ENCODE measurements at places on chromosomes 7 and 10. TPM values are rescaled to one million over a fixed set of nuclear protein-coding genes. Genes with fewer than 3 reads are reported as not detected.

ATP6V0E2 gene
- 44.5 TPM for polyA plus RNA-seq

ENKUR gene
- 0.30 TPM for polyA plus RNA-seq

ZNF467 gene
- 4.1 TPM for polyA plus RNA-seq

LAMTOR4 gene
- polyA plus RNA-seq, result 177 TPM

NPFFR1 gene
- not detected for polyA plus RNA-seq

GPR26 gene
- not detected for polyA plus RNA-seq

DKK1 gene
- polyA plus RNA-seq, result 117 TPM

PNLIPRP3 gene
- not detected for polyA plus RNA-seq

AKR1C4 gene
- 0.37 TPM for polyA plus RNA-seq
